Gastrocnemius medialis (tissue), 4 donors: ENCODE measurements at places on chromosomes 4 and X. TPM values are rescaled to one million over a fixed set of nuclear protein-coding genes. Genes with fewer than 3 reads are reported as not detected.

- H3K27me3 ChIP-seq: no peaks in the 10 kb centered on the region
- no peaks in the 10 kb centered on the region for H3K36me3 ChIP-seq
- no peak overlapping the region for H3K4me3 ChIP-seq
- no peaks in the 10 kb centered on the region for H3K4me1 ChIP-seq
- no peak overlapping the region for H3K27ac ChIP-seq
Observed at GRCh38 chr4:155602351-155603140, 64.1 kb upstream of the GUCY1A1 start.

DNA sequence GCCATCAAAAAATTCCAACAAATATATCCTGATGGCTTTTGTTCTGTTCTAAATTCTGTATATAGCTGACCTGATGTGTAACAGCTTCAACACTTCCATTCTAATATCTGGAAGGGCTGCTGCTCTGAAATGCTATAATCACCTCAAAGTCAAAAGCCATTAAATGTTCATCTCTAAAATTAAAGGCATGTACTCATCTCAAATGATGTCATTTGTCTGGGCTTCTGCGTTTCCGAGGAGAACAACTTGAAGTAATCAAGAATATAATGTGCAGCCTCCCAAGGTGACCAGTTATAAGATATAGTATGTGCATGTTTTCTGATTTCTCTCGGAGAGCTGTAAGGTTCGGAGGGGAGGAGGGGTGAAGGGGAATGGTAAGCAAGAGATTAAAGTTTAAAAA, 237.6 kb downstream of the SCFD2 start:
- H3K4me1 ChIP-seq: peaks cover 38% of the 10 kb centered on the region
- no peak overlapping the region for H3K4me3 ChIP-seq
- H3K27ac ChIP-seq: no peak overlapping the region

- peaks cover 8% of the 10 kb centered on the region for H3K4me1 ChIP-seq
- no peak overlapping the region for H3K4me3 ChIP-seq
- H3K36me3 ChIP-seq: no peaks in the 10 kb centered on the region
- no peak overlapping the region for H3K27ac ChIP-seq
- H3K27me3 ChIP-seq: no peaks in the 10 kb centered on the region
Observed at GRCh38 chr4:172996571-172997216, 171.9 kb upstream of the GALNT7 start.

GRCh38 chr4:10462876-10463275, 5.7 kb upstream of the ZNF518B start:
- DNase-seq: no peak
- peaks cover 31% of the 10 kb centered on the region for H3K27me3 ChIP-seq
- H3K4me1 ChIP-seq: no peaks in the 10 kb centered on the region
- H3K27ac ChIP-seq: no peak overlapping the region
- H3K4me3 ChIP-seq: no peak overlapping the region

The TRO gene
- 0.12 TPM for total RNA-seq

The ANXA3 gene
- 18.9 TPM for total RNA-seq

GRCh38 chrX:52082578-52082977, 13.6 kb upstream of the MAGED4B start:
- no peaks in the 10 kb centered on the region for H3K36me3 ChIP-seq
- H3K27ac ChIP-seq: no peak overlapping the region
- H3K27me3 ChIP-seq: no peaks in the 10 kb centered on the region
- no peak overlapping the region for H3K4me3 ChIP-seq
- no peak for DNase-seq
- no peaks in the 10 kb centered on the region for H3K4me1 ChIP-seq

- no peaks in the 10 kb centered on the region for H3K27me3 ChIP-seq
- no peaks in the 10 kb centered on the region for H3K4me1 ChIP-seq
- no peak for DNase-seq
- no peaks in the 10 kb centered on the region for H3K36me3 ChIP-seq
- H3K4me3 ChIP-seq: no peak overlapping the region
Observed at GRCh38 chrX:112254896-112255295, 172.3 kb upstream of the TRPC5 start.

The NDP gene
- total RNA-seq: not detected

The TCEAL4 gene
- 30.5 TPM for total RNA-seq

- H3K27me3 ChIP-seq: no peaks in the 10 kb centered on the region
- no peak overlapping the region for H3K4me3 ChIP-seq
- H3K4me1 ChIP-seq: no peaks in the 10 kb centered on the region
Observed at GRCh38 chrX:145393702-145394235, 146.5 kb downstream of the SPANXN1 start.

The COL4A6 gene
- total RNA-seq: 0.42 TPM

- no peak for DNase-seq
- no peak overlapping the region for H3K4me3 ChIP-seq
- no peaks in the 10 kb centered on the region for H3K4me1 ChIP-seq
- no peak overlapping the region for H3K27ac ChIP-seq
- H3K27me3 ChIP-seq: no peaks in the 10 kb centered on the region
Observed at GRCh38 chr4:35689870-35690269, 554.4 kb downstream of the ARAP2 start.

DNA sequence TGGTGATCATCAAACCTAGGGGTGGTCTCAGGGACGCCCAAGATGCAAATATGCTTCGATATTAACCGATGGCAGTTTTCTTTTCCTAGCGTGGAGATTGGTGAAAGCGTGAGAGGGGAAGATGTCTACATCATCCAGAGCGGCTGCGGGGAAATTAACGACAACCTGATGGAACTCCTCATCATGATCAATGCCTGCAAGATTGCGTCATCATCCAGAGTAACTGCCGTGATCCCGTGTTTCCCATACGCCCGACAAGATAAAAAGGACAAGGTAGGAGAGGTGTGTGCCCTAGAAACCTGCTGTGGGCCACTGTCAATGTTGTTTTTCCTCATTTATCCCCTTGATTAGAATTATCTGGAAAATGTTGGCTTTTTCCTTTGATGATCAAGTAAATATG, 7.9 kb downstream of the PRPS2 start:
- no peaks in the 10 kb centered on the region for H3K4me1 ChIP-seq
- no peaks in the 10 kb centered on the region for H3K27me3 ChIP-seq
- H3K27ac ChIP-seq: no peak overlapping the region
- no peak for DNase-seq
- H3K4me3 ChIP-seq: no peak overlapping the region

- no peaks in the 10 kb centered on the region for H3K4me1 ChIP-seq
- no peak overlapping the region for H3K4me3 ChIP-seq
- DNase-seq: no peak
- no peak overlapping the region for H3K27ac ChIP-seq
- H3K27me3 ChIP-seq: no peaks in the 10 kb centered on the region
- H3K36me3 ChIP-seq: no peaks in the 10 kb centered on the region
Observed at GRCh38 chrX:3362956-3363355, 16.5 kb upstream of the MXRA5 start.

The FAM133A gene
- total RNA-seq: not detected

GRCh38 chr4:184885602-184886001, 59.8 kb upstream of the ACSL1 start:
- H3K4me3 ChIP-seq: no peak overlapping the region
- DNase-seq: no peak
- no peak overlapping the region for H3K27ac ChIP-seq
- no peaks in the 10 kb centered on the region for H3K4me1 ChIP-seq

DNA sequence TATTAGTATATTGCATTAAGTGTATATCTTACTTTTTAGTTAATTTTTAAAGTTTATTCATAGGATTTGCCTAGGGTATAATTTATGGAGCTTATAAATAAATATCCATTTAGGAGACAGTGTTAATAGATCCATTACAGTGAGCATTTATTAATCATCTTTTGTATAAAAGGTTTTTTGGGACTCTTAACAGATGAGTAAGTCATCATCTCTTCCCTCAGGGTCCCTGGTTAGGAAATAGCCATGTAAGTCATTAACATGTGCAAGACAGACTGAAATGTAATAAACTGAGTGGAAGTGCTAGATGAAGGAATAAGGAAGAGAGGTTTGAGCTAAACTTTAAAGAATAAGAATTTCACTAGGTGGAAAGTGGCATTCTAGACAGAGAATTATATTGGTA, 69.2 kb downstream of the PAQR3 start:
- no peaks in the 10 kb centered on the region for H3K4me1 ChIP-seq
- H3K27me3 ChIP-seq: no peaks in the 10 kb centered on the region
- H3K27ac ChIP-seq: no peak overlapping the region
- no peak for DNase-seq
- peaks cover 5% of the 10 kb centered on the region for H3K36me3 ChIP-seq

The STPG2 gene
- 0.42 TPM for total RNA-seq

DNA sequence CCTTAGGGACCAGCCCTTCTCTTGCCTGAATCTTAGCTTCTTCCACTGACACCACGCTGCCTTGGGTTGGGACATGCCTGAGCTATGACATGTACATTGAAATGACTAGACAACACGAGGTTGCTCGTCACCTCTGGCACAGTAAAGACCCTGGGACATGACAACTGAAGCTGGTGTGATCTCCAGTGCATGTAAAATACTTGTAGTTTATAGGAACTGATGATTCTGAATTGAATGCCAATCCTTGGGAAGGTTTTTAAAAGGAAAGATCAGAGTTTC, 100.7 kb upstream of the PGRMC2 start:
- peak overlapping the region; percentile 90 for H3K27ac ChIP-seq
- H3K4me1 ChIP-seq: peaks cover 37% of the 10 kb centered on the region
- no peak for DNase-seq
- H3K4me3 ChIP-seq: no peak overlapping the region
- no peaks in the 10 kb centered on the region for H3K36me3 ChIP-seq

GRCh38 chr4:108811486-108811885, 48.6 kb upstream of the ETNPPL start:
- no peak overlapping the region for H3K27ac ChIP-seq
- no peak for DNase-seq
- no peaks in the 10 kb centered on the region for H3K36me3 ChIP-seq
- no peak overlapping the region for H3K4me3 ChIP-seq
- H3K27me3 ChIP-seq: no peaks in the 10 kb centered on the region

- H3K27me3 ChIP-seq: no peaks in the 10 kb centered on the region
- DNase-seq: no peak
- no peak overlapping the region for H3K27ac ChIP-seq
- no peaks in the 10 kb centered on the region for H3K4me1 ChIP-seq
- H3K36me3 ChIP-seq: no peaks in the 10 kb centered on the region
Observed at GRCh38 chr4:24024605-24025004, 134.8 kb upstream of the PPARGC1A start.

GRCh38 chrX:149267878-149268813, 237.0 kb downstream of the IDS start:
- no peaks in the 10 kb centered on the region for H3K27me3 ChIP-seq
- H3K4me1 ChIP-seq: no peaks in the 10 kb centered on the region
- no peaks in the 10 kb centered on the region for H3K36me3 ChIP-seq
- no peak for DNase-seq

The NPNT gene
- 2.6 TPM for total RNA-seq

The LETM1 gene
- total RNA-seq: 23.2 TPM

- no peak overlapping the region for H3K27ac ChIP-seq
- no peaks in the 10 kb centered on the region for H3K27me3 ChIP-seq
- no peak overlapping the region for H3K4me3 ChIP-seq
- H3K4me1 ChIP-seq: no peaks in the 10 kb centered on the region
Observed at GRCh38 chr4:184856277-184856609, 30.5 kb upstream of the ACSL1 start.

- H3K36me3 ChIP-seq: no peaks in the 10 kb centered on the region
- no peaks in the 10 kb centered on the region for H3K27me3 ChIP-seq
- DNase-seq: peak; percentile 24
Observed at GRCh38 chr4:1939664-1940509, 68.7 kb downstream of the NSD2 start.

The MAMLD1 gene
- 1.2 TPM for total RNA-seq

DNA sequence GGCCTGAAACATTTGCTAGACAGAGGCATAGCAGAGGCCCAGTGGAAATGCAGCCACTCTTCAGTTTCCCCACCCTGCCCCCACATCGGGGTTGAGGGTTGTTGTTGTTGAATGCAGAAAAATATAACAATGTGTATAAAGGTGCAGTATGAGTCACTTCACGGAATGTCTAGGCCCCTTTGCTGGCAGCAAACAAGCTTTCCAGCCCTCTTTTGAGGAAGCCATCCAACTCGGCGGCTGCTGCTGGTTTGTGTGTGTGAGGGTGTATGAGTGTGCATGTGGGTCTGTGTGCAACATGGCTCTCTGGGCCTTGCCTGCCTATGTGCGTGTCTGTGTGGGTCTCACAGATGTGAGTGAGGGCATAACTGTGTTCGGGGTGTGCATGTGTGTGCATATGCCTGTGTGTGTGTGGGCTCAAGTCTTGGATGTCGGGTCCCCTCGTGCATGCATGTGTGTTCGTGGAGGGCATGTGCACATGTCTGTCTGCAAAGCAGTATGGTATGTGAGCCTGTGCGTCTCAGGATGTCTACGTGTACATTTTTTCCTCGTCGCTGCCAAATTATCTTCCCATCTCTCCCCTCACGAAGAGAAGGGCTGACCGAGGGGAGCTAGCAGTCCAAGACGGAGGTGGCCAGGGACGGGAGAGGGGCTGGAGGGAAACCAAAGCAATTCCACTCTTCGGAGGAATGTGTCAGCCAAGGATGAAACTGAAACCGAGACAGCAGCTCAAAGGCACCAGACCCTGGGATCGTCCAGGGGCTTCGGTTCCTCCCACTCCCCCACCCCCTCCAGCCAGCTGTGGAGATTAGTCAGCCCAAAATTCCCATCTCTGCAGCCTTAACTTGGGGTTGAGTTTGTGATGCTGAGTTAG, 8.4 kb upstream of the ELF4 start:
- DNase-seq: no peak
- H3K27me3 ChIP-seq: no peaks in the 10 kb centered on the region
- H3K4me1 ChIP-seq: no peaks in the 10 kb centered on the region

The TLR10 gene
- total RNA-seq: not detected

DNA sequence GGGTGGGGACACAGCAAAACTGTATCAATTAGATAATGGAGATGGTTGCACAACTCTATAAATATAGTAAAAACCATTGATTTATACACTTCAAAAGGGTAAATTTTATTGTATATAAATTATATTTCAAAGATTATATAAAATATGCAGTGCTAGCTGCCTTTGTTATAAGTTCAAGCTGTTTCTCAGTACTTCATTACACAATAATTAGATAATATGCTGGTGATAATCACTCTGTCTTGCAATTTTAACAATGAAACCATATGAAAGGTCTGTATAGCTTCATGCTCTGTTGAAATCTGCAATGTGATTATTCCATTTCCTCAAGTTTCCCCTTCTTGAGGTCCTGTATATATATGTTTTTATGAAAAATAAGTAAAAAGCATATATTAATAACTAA, 73.4 kb upstream of the PLS3 start:
- H3K27me3 ChIP-seq: no peaks in the 10 kb centered on the region
- no peak overlapping the region for H3K27ac ChIP-seq
- no peak for DNase-seq
- H3K4me3 ChIP-seq: no peak overlapping the region
- H3K36me3 ChIP-seq: no peaks in the 10 kb centered on the region

GRCh38 chr4:14047840-14048239, 420.3 kb upstream of the BOD1L1 start:
- H3K4me3 ChIP-seq: no peak overlapping the region
- DNase-seq: no peak
- H3K27ac ChIP-seq: no peak overlapping the region
- no peaks in the 10 kb centered on the region for H3K4me1 ChIP-seq
- H3K27me3 ChIP-seq: no peaks in the 10 kb centered on the region
- H3K36me3 ChIP-seq: no peaks in the 10 kb centered on the region

The MGST2 gene
- 38.6 TPM for total RNA-seq

GRCh38 chr4:124640022-124640730, 72.4 kb downstream of the ANKRD50 start:
- H3K4me3 ChIP-seq: no peak overlapping the region
- no peak for DNase-seq
- no peaks in the 10 kb centered on the region for H3K27me3 ChIP-seq
- no peak overlapping the region for H3K27ac ChIP-seq
